ENCODE measurements at places on chromosomes 16 and 17.

GRCh38 chr17:28698253-28698941 lies 13.3 kb downstream of the PROCA1 start:
- DNase-seq, result no peak

DNA sequence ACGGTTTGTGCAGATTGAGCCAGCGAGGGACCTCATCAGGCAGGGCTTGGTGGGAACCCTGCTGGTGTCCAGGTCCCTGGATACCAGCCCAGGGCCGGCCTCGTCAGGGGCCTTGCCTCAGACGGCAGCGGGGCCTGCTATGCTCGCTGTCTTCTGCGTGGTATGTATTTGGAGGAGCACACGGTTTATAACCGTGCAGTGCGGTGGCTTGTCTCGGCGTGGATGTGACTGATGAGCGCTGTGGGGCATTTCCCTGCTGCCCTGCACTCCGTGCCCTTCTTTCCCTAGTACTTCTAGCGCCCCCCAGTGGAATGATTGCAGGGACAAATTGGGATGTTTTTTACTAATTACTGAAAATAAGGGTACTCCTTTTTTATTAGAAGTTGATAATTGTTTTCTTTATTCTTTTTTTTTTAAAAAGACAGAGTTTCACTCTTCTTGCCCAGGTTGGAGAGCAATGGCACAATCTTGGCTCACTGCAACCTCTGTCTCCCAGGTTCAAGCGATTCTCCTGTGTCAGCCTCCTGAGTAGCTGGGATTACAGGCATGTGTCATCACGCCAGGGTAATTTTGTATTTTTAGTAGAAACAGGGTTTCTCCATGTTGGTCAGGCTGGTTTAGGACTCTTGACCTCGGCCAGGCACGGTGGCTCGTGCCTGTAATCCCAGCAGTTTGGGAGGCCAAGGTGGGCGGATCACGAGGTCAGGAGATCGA lies 15.3 kb downstream of the TBCD start:
- no peak for DNase-seq

- peak; percentile 88 for DNase-seq
Observed at GRCh38 chr17:77475016-77475976, 334.5 kb downstream of the SEC14L1 start.

GRCh38 chr16:52254746-52255145 lies 292.2 kb downstream of the TOX3 start:
- no peak for DNase-seq

DNA sequence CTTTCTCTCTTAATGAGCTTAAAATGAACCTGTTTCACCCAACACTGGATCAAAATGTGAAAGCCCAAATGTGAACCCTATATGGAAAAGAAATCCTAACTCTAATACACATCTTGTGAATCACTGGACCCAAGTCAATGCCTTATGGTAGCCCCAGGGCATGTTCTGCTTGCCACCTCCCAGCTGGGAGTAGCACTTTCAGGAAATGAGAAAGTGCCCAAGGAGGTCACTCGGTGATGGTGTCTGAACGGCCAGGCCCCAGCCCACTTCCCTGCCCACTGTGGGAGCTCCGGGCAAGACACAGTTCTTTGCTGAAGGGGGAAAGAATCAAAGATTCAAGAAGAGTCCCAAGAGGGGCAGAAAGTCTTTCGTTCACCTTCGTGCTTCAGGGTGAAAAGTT lies 46.1 kb downstream of the GTF3C1 start:
- no peak for DNase-seq

DNA sequence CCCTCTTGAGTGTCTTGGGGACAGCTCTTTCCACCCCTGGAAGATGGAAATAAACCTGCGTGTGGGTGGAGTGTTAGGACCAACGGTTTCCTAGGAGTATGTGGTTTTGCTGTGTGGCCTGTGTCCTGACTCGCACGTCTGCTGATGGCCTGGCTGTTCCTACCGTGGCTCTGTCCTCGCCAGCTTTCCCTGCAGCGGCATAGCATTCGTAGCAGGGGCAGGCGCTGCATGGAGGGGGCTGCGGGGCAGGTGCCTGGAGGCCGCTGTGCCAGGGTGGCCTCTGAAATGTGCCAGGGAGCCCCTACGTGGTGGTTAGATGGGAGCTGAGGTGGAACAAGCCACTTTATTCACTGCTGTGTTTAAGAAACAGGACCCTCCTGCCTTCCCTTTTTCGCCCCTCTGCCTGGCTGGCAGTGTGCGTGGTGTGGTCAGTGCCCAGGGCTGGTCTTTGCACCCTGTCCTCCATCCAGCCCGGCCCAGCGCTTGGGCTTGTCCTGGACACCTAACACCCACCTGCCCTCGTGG lies 10.6 kb downstream of the SLC16A3 start:
- no peak for DNase-seq

- DNase-seq, result no peak
Observed at GRCh38 chr16:3797904-3798811, 80.8 kb upstream of the TRAP1 start.

DNA sequence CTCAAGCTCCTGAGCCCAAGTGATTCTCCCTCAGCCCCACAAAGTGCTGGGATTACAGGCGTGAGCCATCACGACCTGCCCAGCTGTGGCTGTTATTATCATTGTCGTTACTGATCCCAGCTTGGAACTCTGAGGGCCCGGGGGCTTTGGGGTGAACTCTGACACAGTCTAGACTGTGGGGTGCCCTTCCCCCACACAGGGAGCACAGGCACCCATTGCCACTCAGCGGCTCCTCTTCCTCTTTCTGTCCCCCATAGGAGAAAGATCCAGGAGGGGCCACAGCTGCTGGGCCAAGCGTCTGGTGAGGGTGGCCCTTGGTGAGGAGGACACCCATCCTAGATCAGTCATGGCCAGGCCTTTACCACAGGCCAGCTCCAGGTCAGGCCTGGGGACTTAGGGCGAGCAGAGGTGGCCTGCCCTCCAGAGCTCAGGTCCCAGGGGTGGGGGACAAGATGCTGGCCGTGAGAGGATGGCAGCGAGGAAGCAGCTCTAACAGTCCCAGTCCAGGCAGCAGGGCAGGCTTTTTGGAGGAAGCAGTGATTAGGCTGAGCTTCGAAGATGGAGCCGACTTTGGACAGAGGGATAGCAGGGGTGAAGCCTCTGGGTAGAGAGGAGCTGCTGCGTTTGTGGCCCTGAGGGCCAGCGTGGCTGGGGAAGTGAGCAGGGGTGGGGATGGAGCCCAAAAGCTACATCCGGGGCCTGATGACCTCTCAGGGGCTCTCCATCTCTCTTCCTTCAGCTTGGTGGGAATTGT lies 24.7 kb downstream of the TMEM235 start:
- DNase-seq, result no peak

GRCh38 chr17:19579867-19580565 lies 46.4 kb downstream of the SLC47A1 start:
- peak; percentile 6 for DNase-seq

- no peak for DNase-seq
Observed at GRCh38 chr16:70390774-70391173, 44.1 kb downstream of the DDX19A start.

DNA sequence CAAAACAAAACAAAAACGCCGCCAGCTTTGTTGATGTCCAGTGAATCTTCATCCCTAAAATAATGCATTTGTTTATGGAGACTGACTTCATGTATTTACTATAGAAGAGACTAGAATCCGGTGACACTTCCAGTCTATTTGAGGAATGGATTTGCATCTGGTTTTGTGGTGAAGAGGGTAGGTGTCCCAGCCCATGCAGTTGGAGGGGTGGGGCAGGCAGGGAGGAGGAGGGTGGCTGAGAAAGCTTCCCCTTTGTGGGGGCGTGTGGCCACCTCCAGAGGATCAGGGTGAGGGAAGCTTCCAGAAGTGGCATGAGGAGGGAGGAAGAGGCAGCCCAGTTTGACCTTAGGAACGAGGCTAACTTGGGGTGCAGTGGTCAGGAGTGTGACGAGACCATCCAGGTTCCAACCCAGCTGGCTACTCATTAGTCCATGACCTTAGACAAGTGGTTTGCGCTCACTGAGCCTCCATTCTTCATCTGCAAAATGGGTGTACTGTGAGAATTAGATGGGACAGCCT lies 69.5 kb downstream of the CMIP start:
- DNase-seq, result no peak

- no peak for DNase-seq
Observed at GRCh38 chr16:77636615-77637014, 85.7 kb upstream of the NUDT7 start.

GRCh38 chr17:61476476-61477203 lies 24.4 kb downstream of the TBX4 start:
- no peak for DNase-seq

DNA sequence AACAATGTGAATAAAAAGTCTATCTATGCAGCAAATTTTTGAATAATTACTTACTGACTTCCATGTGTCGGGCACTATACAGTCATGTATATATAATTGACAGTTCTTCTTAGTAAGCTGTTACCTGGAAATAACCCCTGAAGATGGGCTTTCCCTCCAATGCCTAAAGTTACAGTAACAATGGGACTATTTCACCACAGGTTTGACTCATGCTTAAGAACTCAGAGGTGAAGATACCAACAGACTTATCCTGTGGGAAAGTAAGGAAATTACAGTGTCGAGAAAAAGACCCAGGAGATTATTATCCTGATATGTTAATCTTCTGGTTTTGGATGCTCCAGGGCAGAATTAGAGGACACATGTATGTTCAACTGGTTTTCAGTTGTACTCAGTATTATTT lies 601.5 kb upstream of the SOX9 start:
- no peak for DNase-seq

- DNase-seq, result no peak
Observed at GRCh38 chr17:13595599-13595899, 6.2 kb downstream of the HS3ST3A1 start.

DNA sequence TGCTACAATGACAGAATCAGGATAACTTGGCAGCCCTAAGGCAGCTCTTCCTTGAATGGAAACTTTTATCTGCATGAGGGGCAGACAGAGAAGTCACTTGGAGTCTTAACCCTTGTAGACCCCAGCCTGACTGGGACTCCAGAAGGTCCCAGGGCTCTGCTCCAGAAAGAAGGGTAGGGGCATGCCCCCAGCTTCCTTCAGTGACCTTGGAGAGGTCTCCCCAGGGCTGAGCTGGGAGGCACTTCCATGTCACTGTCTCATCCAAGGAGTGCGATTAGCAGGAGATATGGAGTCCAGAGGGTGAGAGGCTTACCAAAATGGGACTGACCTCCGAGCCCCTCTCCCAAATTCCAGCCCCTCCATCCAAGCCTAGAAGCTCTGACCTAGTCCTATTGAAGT lies 3.4 kb upstream of the NLRC5 start:
- DNase-seq, result no peak

DNA sequence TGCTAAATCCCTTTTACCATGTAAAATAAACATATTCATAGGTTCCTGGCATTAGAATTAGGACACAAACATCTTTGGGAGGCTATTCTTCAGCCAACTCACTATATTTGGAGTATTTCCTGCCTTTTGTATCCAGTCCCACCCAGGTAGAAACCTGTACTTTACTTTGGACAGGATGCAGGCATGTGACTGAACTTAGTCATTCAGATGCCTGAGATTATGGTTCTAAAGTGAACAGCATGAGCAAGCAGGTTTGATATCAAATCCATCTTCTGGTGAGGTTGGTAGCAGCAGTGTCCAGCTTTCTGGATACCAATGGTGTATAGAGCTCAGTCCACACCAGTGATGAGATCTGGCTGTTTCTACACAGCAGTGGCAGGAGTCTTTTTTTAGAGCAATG lies 20.2 kb downstream of the CA10 start:
- no peak for DNase-seq

GRCh38 chr16:66462912-66463311 lies 35.8 kb downstream of the BEAN1 start:
- no peak for DNase-seq

DNA sequence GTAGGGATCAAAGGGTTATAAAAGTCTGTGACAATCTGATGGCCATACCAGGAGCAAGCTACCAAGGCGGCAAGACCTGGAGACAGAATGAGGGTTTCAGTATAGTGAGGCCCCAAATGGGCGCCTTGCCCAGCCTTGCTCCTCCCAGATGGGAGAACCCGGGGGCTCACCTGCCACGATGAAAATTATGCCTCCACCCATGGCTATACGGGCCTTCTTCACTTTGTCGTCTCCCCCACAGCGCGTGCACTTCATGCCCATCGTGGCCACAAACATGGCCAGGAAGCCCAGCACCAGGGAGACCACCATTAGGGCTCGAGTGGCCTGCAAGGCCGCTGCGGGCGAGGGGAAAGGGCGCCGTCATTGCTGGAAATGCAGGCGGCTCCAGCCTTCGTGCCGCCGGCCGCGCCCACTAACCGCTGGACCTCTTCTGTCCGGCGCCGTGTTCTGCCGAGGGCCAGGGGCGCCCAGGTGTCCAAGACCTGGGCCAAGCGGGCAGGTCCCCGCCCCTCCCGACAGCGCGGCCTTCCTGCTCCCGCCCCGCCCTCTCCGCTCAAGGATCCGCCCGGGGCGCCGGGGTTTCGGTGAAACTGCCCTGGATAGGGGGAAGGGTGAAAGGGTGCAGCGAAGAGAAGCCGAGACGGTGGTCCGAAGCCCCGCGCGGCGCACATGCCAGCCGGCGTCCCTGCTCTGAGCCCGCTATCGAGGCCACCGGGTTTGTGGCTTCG lies 1.5 kb downstream of the CLDN7 start:
- peak; percentile 59 for DNase-seq

- no peak for DNase-seq
Observed at GRCh38 chr17:5365831-5366230, 53.6 kb downstream of the NUP88 start.

- DNase-seq, result no peak
Observed at GRCh38 chr17:73998653-73999645, 204.5 kb upstream of the RPL38 start.

DNA sequence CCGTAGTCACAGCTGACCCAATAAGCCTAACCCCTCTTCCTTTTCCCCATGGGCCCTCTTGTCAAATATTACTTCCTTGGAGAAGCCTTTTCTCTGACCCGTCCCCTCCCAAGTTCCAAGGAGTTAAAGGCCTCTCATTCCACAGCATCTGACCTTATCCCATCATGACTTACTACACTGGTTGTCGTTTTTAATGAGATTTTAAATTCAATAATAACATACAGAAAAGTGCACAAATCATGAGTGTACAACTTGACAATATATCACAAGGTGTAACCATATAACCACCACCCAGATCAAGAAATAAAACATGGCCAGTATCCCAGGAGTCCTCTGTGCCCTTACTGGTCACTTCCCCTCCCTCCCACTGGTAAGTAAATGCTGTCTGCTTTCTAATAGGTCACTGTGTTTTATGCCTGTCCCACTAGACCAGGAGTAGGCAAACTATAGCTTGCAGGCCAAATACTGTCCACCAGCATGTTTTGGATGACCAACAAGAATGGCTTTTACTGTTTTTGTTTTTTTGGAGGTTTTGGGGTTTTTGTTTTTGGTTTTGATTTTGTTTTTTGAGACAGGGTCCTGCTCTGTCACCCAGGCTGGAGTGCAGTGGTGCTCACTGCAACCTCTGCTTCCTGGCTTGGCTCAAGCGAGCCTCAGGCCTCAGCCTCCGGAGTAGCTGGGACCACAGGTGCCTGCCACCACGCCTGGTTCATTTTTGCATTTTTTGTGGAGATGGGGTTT lies 1.2 kb upstream of the FDXR start:
- DNase-seq, result no peak

Data from muscle of back (tissue), 13 donors.